ENCODE measurements at places on chromosomes 6 and 20.
A peak's percentile ranks its signal among the peaks of the same experiment; 100 is the strongest.

DNA sequence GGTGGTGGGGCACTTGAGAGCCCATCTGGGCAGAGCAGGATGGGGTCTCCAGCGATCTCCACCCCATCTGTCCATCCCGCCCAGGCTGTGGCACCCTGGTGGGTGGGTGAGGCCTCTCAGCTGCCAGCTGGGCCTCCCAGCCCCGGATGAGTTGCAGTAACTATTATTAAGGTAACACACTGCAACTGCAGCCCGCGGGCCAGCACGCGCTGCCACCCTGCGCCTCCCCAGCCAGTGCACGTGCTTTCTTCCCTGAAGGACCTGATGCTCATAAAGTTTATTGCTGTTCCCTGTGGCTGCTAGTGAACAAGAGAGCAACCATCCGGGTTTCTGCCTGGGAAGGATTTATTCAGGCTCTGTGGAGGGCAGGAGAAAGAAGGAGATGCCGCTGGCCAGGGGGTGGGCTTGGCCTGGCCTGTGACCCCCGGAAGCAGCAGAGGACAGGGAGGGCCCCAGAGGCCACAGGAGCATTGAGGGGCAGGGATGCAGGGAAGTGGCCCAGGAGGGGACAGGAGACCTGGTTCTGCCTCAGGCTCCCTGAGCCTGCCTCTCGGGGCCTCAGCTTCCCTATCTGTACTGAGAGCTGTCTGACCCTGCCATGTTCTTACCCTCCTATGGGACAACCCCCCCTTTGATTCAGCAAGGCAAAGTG, 1.7 kb downstream of the IP6K3 start:
- DNase-seq = no peak

- peak; percentile 44 for DNase-seq
Observed at GRCh38 chr6:141103246-141103645, 1029.5 kb upstream of the GJE1 start.

- no peak for DNase-seq
Observed at GRCh38 chr6:150915880-150916265, 50.4 kb downstream of the MTHFD1L start.

GRCh38 chr20:760751-761417, 7.4 kb downstream of the SLC52A3 start:
- no peak for DNase-seq

- no peak for DNase-seq
Observed at GRCh38 chr6:55023230-55023629, 151.1 kb upstream of the HCRTR2 start.

DNA sequence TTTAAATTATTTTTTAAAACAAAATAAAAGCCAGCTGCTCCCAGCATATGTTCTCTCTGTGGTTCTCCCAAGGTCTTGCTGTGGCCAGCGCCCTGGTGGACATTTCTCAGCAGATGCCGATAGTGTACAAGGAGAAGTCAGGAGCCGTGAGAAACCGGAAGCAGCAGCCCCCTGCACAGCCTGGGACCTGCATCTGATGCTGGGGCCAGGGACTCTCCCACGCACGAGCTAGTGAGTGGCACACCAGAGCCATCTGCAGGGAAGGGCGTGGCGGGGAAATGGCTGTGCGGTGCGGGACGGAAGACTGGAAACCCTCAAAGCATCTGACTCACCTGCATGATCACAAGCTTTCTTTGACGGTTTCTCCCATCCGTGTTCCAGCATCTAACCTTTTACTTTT, 16.5 kb downstream of the GFRA4 start:
- no peak for DNase-seq

DNA sequence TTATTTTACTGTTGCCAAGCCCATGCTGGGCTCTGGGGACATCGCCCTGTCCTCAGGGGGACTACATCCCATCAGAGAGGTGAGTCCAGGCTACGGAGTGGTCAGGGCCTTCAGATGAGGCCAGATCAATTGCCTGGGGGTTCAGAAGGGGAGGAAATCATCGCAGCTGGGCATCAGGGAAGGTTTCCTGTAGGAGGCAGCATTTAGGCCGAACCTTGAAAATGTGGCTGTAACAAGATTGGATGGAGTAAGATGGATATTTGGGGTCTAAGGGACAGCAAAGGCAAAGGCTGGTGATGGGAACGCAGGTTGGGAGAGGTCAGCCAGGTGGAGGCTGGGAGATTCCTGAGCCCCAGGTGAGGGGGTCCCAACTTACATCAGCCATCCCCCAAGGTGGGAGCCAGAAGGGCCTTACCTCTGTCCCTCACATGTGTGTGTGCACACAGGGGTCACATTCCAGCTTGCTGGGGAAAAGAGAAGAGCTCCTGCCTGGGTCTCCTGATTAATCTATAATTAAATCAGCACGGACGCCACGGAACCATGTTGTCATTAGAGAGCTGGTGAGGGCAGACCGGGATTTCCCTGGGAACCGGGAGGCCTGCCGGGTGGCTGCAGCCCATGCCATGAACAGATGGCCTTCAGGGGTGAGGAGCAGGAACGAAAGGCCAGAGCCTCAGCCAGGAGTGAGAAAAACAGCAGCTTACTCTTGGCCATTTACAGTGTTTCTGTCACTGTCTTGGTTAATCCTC, 30.5 kb upstream of the DLGAP4 start:
- DNase-seq = no peak
